ENCODE measurements at places on chromosomes 4 and X.

DNA sequence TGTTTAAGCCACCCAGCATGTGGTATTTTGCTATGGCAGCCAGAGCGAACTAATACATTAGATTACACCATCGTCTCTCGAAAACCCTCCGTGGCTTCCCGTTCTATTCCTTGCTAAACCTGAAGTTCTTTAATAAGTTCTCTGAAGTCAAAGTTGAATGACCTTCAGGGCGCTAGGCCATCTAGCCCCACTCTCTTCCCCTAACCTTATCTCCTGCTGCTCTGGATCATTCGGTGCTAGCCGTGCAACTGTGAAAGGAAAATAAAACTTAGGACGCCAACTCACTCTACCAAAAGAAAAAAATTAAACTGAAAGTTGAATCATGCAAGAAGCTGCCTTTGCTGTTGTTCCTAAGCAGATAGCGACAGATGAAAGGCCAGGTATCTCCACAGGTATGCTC, 40.0 kb downstream of the CHRNA9 start:
- no peak for DNase-seq

DNA sequence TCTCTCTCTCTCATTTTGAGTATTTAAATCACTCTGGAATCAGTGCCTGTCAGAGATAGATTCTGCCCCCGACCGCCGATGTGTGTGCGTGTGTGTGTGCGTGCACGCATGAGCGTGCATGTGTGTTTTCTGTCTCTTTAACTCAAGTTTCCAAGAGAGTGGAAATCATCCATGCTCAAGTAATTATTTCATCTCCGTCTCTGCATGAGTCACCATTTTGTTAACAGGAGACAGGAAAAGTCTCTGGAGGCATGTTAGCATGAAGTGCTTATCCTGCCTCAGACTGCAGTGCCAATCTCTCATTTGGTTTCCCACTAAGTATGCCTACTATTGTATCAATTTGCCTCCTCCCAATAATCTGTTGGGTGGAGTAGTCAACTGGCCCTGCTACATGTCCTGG, 182.9 kb upstream of the NHS start:
- no peak for DNase-seq

DNA sequence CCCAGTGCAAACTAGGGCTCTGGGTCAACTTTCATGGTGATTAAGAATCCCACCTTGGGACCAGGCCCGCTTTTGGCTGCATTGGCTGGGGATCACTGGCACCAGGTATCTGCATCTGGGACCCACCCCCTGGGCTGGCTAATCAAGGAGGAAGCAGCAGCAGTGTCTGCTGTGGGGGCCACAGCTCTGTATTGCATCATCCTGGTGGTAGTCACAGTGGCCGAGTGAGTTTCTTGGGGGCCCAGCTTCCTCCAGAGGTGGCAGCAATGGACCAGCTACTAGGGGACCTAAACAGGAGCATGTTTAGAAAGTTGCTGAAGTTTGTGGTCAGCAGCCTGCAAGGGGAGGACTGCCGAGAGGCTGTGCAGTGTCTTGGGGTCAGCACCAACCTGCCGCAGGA, 15.7 kb downstream of the LNX1 start:
- no peak for DNase-seq

DNA sequence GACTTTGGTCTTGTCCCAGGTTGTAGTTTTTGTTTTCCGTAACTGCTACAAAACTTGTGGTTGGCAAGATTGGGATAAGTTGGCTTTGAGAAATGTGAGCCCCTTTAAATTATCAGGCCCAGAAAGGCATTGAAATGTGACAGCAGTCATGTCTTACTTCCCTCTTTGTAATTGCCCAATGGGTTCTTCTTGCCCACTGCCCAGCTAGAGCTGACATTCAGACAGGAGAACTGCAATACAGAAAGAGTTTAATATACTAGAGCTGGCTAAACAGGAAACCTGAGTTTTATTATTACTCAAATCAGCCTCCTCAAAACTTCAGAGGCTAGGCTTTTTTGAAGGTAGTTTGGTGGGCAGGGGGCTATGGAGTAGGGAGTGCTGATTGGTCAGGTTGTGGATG, 288.3 kb downstream of the ZNF674 start:
- DNase-seq: no peak

DNA sequence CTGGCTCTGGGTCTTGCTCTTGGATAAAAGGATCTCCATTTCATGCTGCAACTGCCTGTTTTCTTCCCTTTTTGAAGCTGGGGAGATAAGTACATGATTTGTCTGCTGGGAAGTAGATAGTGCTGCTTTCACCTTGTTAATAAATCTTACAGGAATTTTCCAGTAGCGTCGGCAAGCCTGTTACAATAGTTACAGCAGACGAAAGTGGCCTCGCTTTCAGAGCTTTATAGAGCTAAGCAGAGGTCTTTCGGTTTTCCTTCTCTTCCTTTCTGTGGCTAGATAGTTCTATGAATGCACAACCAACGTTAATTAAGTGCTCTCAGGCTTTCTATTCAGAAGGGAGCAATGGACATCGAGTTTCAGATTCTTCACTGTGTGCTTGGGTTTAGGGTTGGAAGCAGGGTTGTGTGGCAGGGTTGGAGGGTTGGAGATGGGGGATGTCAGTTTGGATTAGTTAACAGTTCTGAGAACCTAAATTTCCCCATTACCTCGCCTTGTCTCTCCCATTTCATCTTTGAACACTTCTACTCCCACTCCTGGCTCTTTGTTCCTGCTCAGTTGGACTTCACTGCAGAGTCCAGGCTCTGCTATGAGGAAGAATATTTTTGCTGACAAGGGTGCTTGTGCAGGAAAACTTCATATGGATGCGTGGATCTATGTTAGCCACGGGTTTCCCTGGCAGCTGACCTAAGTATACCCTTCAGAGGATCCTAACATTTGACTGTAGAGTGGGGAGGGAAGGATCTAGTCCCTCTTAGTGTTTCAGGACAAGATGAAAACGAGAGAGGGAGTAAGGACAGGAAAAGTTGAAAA, 237.9 kb downstream of the ARHGAP10 start:
- no peak for DNase-seq

DNA sequence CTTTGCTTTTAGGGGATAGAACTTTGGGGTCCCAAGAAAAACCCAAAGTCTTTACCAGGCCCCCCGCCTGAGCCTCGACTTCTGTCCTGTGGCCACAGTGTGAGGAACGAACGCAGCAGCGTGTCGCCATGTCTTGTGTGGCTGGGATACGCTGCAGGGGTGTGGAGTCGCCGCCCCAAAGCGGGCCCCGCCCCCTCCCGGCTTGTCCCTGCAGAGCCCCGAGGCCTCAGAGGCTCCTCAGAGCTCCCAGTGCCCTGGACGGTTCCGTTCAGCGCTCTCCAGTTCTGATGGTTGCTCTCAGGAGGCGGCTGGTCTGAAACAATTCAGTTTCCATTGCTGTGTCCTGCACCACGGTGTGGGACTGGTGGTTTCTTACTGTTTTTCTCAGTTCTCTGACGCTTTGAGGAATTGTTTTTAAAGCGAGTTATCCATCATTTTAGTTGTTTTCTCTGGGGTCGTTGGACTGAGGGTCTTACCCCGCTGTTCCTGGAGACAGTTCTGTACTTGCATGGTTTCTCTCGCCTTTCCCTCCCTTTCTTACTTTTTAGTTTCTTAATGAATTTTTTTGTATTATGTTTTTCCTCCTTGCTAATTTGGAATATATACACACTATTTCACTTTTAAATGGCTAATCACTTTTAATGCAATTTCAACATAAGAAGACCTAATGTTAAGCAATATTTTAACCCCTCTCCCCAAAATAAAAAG, 1.6 kb upstream of the IDUA start:
- peak; percentile 59 for DNase-seq

GRCh38 chr4:41323706-41324105, 67.0 kb downstream of the UCHL1 start:
- DNase-seq: no peak

DNA sequence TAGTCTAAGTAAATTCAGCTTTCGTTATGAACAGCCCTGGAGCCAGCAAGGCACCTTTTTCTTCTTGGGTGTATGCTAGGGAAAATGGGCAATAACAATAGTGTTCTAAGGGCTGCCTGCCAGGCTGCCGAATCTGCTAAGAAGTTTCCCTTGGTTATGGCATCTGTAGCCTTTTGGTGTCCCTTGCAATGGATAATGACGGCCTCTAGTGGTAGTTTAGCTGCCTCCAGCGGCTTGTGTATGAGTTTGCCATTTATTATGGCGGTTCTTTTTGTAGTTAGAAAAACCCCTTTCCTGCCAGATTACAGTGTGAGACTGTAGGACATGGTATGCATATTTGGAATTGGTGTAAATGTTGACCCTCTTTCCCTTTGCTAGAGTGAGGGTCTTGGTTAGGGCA, 78.9 kb upstream of the SPIN4 start:
- DNase-seq: no peak

- no peak for DNase-seq
These were observed 227.0 kb downstream of the DKK2 start for GRCh38 chr4:106809076-106809475.

GRCh38 chrX:131262200-131262599, 26.9 kb downstream of the IGSF1 start:
- no peak for DNase-seq

DNA sequence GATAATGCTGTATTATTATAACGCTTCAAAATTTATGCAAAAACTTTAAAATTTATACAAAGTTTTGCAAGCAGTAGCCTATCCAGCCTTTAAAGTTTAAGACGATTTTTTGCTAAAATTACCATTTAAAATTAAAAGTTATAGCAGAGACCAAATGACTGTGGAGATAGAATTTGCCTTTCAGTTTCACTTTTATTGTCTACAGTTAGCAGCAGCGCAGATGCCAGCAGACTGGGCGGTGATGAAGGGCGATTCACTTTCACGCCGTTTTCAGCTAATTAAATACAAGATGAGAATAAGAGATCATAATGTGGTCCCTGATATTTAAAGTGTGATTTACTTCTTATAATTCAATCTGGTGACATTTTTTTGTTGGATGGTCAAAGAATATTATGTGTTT, 1381.5 kb upstream of the ADGRL3 start:
- no peak for DNase-seq

GRCh38 chrX:45851434-45851991, 650.8 kb upstream of the DIPK2B start:
- peak; percentile 38 for DNase-seq

DNA sequence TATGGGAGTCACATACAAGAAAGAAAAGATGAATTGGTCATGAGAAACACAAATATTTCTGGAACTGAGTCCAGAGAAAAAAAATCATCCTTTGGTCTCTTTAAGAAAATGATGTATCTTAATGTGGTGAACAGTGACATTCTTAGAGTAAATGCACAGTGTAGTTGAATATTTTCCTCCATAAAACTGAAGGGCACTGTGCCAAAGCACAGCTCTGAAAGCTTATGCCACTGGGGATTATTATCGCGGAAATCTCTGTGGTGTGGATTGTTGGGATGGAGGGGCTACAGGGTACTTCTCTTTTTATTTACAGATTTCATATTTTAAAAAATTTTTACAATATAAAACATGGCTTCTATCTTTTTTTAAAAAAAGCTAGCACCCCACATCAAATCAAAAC, 908.1 kb downstream of the CCSER1 start:
- DNase-seq: no peak

GRCh38 chr4:173420324-173420752, 21.4 kb upstream of the SCRG1 start:
- DNase-seq: no peak

- no peak for DNase-seq
These were observed 358.2 kb upstream of the GATB start for GRCh38 chr4:152118819-152119553.

GRCh38 chrX:42955349-42955748, 177.4 kb upstream of the PPP1R2C start:
- DNase-seq: no peak

DNA sequence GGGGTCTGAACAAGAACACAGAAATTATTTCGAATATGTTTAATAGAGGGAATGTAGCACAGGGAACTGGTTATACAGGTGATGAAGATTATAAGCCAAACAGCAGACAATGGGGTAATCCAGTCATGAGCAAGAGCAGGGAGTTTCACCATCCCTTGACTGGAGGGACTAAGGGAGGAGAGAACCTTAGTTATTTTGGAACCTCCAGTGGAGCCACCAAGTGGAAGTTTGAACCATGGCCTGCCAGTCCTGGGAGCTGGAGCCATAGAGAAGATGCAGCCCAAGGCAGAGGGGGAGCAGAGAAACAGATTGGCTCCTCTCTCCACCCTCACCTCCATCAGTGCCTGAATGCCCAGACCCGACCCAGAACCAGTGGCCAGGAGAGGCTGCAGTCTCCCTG, 264.6 kb upstream of the RASGEF1B start:
- DNase-seq: no peak
